Stomach (tissue), 19 donors: ENCODE measurements at places on chromosomes 6 and 20. TPM values are rescaled to one million over a fixed set of nuclear protein-coding genes. Genes with fewer than 3 reads are reported as not detected.
A peak's percentile ranks its signal among the peaks of the same experiment; 100 is the strongest.

DNA sequence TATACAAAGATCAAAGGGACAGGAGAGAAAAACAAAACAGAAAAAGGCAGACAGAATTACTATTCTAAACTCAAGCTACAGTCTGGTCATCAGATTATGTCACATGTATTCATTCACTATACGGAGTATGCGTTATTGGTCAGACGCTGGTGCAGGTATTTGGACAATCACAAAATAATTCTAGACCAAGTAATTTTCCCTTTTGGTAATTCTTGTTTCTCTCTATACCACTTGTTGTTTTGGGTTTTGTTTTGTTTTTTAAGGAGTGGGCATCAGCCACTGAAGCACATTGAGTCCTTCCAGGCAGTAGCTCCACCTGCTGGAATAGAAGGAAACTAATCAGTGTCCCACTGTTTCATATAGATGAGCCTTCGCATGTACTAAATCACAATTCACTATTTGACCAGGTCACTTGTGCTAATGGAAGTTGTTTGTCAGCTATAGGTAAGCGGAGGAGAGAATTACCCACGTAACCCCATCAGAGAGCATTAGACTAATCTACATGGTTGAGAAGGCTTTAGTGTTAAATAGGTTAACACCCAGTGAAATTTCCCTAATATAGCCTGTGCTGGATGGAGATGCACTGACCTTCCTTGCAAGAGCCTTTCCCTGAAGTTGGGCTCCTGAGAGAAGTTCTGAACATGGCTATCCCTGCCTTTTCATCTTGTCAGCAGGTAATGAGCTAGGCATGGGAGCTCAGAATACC lies 77.9 kb downstream of the TNFAIP3 start:
- no peaks in the 10 kb centered on the region for H3K36me3 ChIP-seq
- H3K4me3 ChIP-seq, result no peak overlapping the region
- H3K27ac ChIP-seq, result no peak overlapping the region
- H3K27me3 ChIP-seq, result no peaks in the 10 kb centered on the region

DNA sequence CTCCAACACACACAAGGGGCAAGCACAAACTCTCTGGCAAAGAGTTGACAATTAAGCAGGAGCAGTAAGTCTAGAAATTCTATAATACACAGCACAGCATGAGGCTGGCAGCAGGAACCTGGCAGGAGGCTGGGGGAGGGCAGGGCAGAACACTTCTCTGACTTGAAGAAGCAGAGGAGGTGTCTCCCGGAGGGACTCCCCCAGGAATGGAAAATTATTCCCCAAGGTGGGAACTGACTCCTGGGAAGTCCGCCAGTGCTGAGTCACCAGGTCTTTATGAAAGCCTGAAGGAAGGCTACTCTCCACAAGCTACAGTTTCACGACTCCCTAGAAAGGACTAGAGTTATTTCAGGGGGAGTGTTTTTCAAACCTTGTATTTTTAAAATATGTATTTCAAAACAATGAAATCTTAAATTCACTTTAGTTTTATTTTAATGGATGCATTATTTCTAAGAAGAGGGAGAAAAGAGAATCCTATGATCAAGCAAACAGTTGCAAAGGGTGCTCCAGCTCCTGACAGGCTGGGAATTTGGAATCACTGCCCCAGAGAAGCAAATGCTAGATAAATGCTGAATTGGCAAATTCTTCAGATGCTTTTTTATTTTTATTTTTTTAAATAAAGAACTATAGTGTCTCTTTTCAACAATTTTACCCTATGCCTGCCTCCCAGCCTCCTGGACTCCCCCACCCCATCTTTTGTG lies 192.8 kb downstream of the LY86 start:
- no peak overlapping the region for H3K4me3 ChIP-seq
- peaks cover 10% of the 10 kb centered on the region for H3K4me1 ChIP-seq
- H3K36me3 ChIP-seq, result no peaks in the 10 kb centered on the region
- no peaks in the 10 kb centered on the region for H3K27me3 ChIP-seq
- no peak overlapping the region for H3K27ac ChIP-seq

GRCh38 chr6:10749734-10750133 lies 2.1 kb downstream of the TMEM14B start:
- H3K36me3 ChIP-seq, result peaks cover 17% of the 10 kb centered on the region
- H3K4me1 ChIP-seq, result peaks cover 41% of the 10 kb centered on the region
- H3K27me3 ChIP-seq, result no peaks in the 10 kb centered on the region
- H3K27ac ChIP-seq, result no peak overlapping the region
- no peak for DNase-seq

Gene FRK
- polyA plus RNA-seq, result 1.8 TPM

DNA sequence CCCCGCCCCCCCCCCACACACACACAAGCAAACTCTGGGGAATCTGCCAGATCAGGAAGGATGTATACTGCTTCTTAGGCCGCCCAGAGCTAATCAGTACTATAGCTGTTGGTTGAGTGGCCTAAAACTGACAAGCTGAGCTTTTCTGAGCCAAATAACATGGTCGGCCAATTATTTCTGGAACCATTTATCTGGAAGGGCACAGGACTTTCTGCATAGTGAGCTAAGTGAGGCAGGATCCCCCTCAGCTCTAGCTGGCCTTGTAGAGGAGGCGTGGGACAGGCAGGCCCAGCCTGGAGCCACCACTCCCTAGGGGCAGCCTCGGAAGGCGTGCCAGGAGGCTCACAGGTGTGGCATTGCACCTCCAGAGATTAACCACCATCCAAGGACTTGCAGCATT lies 200.1 kb downstream of the TMEM242 start:
- H3K4me3 ChIP-seq, result no peak overlapping the region
- H3K27ac ChIP-seq, result no peak overlapping the region
- H3K27me3 ChIP-seq, result no peaks in the 10 kb centered on the region
- peaks cover 5% of the 10 kb centered on the region for H3K4me1 ChIP-seq
- H3K36me3 ChIP-seq, result no peaks in the 10 kb centered on the region

DNA sequence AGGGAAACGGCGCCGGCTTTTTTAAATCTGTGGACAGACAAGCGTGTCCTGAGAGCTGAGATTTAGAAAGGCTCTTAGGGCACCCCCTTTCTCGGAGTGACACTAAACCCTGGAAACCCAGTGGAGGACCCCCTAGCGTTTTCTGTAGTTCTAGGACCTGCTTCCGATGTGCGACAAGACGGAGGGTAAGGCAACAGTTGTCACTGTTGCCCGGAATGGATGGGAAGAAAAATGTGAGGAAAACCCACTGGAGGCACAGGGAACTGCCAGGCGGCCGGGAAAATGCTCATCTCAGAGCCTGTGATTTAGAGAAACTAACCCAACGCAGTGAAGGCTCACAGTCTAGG lies 551 bp upstream of the ATP5F1E start:
- H3K4me3 ChIP-seq, result peak overlapping the region; percentile 80
- H3K27ac ChIP-seq, result peak overlapping the region; percentile 91
- DNase-seq, result no peak
- H3K4me1 ChIP-seq, result peaks cover 42% of the 10 kb centered on the region
- peaks cover 55% of the 10 kb centered on the region for H3K36me3 ChIP-seq

Gene LPIN3
- 9.2 TPM for polyA plus RNA-seq

Gene LY6G6F
- not detected for polyA plus RNA-seq

- H3K27ac ChIP-seq, result peak overlapping the region; percentile 50
- DNase-seq, result no peak
- no peaks in the 10 kb centered on the region for H3K27me3 ChIP-seq
- H3K4me3 ChIP-seq, result peak overlapping the region; percentile 3
- peaks cover 100% of the 10 kb centered on the region for H3K4me1 ChIP-seq
- peaks cover 7% of the 10 kb centered on the region for H3K36me3 ChIP-seq
Measured at GRCh38 chr6:108575905-108576494, 15.3 kb downstream of the FOXO3 start.

Gene TGM2
- 28.0 TPM for polyA plus RNA-seq

Gene HLA-DQB1
- polyA plus RNA-seq, result 31.8 TPM

- H3K36me3 ChIP-seq, result no peaks in the 10 kb centered on the region
- no peaks in the 10 kb centered on the region for H3K4me1 ChIP-seq
- no peaks in the 10 kb centered on the region for H3K27me3 ChIP-seq
- no peak overlapping the region for H3K27ac ChIP-seq
Measured at GRCh38 chr6:130625825-130626527, 201.2 kb upstream of the SMLR1 start.

- no peaks in the 10 kb centered on the region for H3K4me1 ChIP-seq
- no peaks in the 10 kb centered on the region for H3K36me3 ChIP-seq
- no peak overlapping the region for H3K4me3 ChIP-seq
- H3K27me3 ChIP-seq, result no peaks in the 10 kb centered on the region
- H3K27ac ChIP-seq, result no peak overlapping the region
Measured at GRCh38 chr20:24738981-24739633, 210.0 kb upstream of the CST7 start.

GRCh38 chr20:20603339-20603990 lies 109.0 kb downstream of the RALGAPA2 start:
- H3K27ac ChIP-seq, result no peak overlapping the region
- DNase-seq, result peak; percentile 16
- peaks cover 84% of the 10 kb centered on the region for H3K36me3 ChIP-seq
- H3K4me3 ChIP-seq, result no peak overlapping the region
- H3K4me1 ChIP-seq, result no peaks in the 10 kb centered on the region

Gene SLC17A1
- not detected for polyA plus RNA-seq

- no peak for DNase-seq
- H3K27me3 ChIP-seq, result no peaks in the 10 kb centered on the region
- H3K4me1 ChIP-seq, result no peaks in the 10 kb centered on the region
- H3K27ac ChIP-seq, result no peak overlapping the region
- no peaks in the 10 kb centered on the region for H3K36me3 ChIP-seq
- no peak overlapping the region for H3K4me3 ChIP-seq
Measured at GRCh38 chr6:143293523-143293922, 157.0 kb downstream of the ADAT2 start.

- no peaks in the 10 kb centered on the region for H3K27me3 ChIP-seq
- DNase-seq, result no peak
- H3K4me1 ChIP-seq, result no peaks in the 10 kb centered on the region
- H3K36me3 ChIP-seq, result no peaks in the 10 kb centered on the region
Measured at GRCh38 chr20:39993742-39994141, 695.3 kb downstream of the MAFB start.

Gene PXDC1
- 23.2 TPM for polyA plus RNA-seq

- no peaks in the 10 kb centered on the region for H3K27me3 ChIP-seq
- peaks cover 39% of the 10 kb centered on the region for H3K36me3 ChIP-seq
- H3K4me3 ChIP-seq, result no peak overlapping the region
- no peaks in the 10 kb centered on the region for H3K4me1 ChIP-seq
- no peak overlapping the region for H3K27ac ChIP-seq
- DNase-seq, result peak; percentile 54
Measured at GRCh38 chr20:3616250-3616649, 46.9 kb downstream of the GFRA4 start.

- H3K4me3 ChIP-seq, result no peak overlapping the region
- H3K4me1 ChIP-seq, result no peaks in the 10 kb centered on the region
- no peak overlapping the region for H3K27ac ChIP-seq
- H3K36me3 ChIP-seq, result no peaks in the 10 kb centered on the region
Measured at GRCh38 chr6:166921570-166921969, 34.8 kb downstream of the RNASET2 start.

GRCh38 chr6:44224029-44224964 lies 902 bp downstream of the SLC29A1 start:
- peaks cover 83% of the 10 kb centered on the region for H3K4me1 ChIP-seq
- no peaks in the 10 kb centered on the region for H3K27me3 ChIP-seq
- DNase-seq, result no peak
- no peak overlapping the region for H3K27ac ChIP-seq
- H3K36me3 ChIP-seq, result peaks cover 9% of the 10 kb centered on the region

- no peak overlapping the region for H3K4me3 ChIP-seq
- H3K27ac ChIP-seq, result no peak overlapping the region
- H3K36me3 ChIP-seq, result peaks cover 18% of the 10 kb centered on the region
- H3K27me3 ChIP-seq, result no peaks in the 10 kb centered on the region
- DNase-seq, result peak; percentile 78
Measured at GRCh38 chr20:35561268-35561667, 19.4 kb downstream of the ERGIC3 start.

GRCh38 chr20:4613718-4614620 lies 107.7 kb upstream of the PRND start:
- no peaks in the 10 kb centered on the region for H3K36me3 ChIP-seq
- no peak overlapping the region for H3K27ac ChIP-seq
- H3K4me1 ChIP-seq, result peaks cover 9% of the 10 kb centered on the region
- peak; percentile 49 for DNase-seq

DNA sequence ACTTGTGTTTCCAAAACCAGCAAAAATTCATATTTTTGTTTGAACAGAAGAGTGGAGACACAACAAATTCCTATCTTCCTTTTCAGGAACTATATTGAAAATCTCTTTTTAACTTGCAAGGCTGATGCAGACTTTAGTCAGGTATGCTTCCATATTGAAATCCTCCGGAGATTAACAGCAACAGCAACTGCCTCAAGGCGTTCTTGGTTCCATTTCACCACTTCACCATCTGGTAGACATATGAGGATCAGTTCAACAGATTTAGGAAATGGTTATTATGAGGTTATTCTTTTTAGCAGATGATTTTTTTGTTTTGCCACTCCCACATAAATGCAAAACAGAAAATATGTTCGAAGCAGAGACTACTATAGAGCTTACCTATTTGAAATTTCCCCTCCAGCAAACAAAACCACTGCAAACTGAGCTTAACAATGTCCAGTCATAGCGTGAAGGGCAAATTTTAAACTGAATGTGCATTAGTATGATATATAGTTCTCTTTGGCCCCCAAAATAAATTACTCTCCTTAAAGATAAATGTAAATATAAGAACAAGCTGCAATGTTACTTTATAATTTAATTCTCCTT lies 520.5 kb upstream of the ADGRB3 start:
- H3K4me1 ChIP-seq, result no peaks in the 10 kb centered on the region
- DNase-seq, result no peak
- H3K27ac ChIP-seq, result no peak overlapping the region
- no peaks in the 10 kb centered on the region for H3K27me3 ChIP-seq

DNA sequence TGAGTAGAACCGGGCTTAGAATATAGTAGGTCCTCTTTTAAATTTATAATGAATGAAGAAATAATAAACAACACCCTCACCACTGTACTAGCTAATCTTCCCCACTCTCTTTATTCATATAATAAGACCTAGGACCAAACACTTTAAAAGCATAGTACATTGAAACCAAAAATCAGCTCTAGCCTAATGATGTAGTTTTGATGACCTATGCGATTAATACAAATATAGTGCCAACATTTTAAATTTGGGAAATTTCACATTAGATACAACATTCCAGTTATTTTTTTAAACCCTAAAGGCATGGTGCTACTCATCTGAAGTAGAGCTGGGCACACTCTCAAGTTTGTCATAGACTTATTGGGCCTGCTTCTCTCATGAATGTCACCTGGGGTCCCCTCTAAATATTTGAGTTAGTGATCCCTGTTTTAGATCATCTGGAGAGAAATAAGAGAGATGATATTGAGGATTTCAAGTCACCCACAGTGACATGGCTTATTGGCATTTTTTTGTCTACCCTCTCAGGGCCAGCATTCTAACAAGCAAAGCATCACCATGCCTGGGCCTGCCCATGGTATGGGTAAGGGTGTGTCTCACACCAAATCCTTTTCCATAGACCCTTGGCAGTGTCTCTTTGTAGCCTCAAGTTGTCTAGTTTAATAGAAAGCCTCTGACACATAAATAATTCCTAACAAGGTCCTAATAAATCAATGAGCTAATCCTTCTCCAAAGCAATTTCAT lies 319.8 kb downstream of the HIVEP2 start:
- H3K4me1 ChIP-seq, result no peaks in the 10 kb centered on the region
- H3K4me3 ChIP-seq, result no peak overlapping the region
- H3K36me3 ChIP-seq, result no peaks in the 10 kb centered on the region
- no peak overlapping the region for H3K27ac ChIP-seq
- no peaks in the 10 kb centered on the region for H3K27me3 ChIP-seq

Gene FERMT1
- 7.6 TPM for polyA plus RNA-seq

Gene MYT1
- polyA plus RNA-seq, result 0.25 TPM

- DNase-seq, result no peak
- H3K27ac ChIP-seq, result peak overlapping the region; percentile 97
- H3K27me3 ChIP-seq, result no peaks in the 10 kb centered on the region
- peak overlapping the region; percentile 91 for H3K4me3 ChIP-seq
- H3K36me3 ChIP-seq, result peaks cover 61% of the 10 kb centered on the region
Measured at GRCh38 chr6:33198853-33199436, 1.5 kb downstream of the RXRB start.

Gene OR2B6
- not detected for polyA plus RNA-seq

- H3K4me1 ChIP-seq, result no peaks in the 10 kb centered on the region
- no peak for DNase-seq
- no peak overlapping the region for H3K4me3 ChIP-seq
Measured at GRCh38 chr6:123829302-123829953, 25.8 kb downstream of the NKAIN2 start.
